Kidney epithelial cell (primary cell): ENCODE measurements at places on chromosomes 11 and 22.

DNA sequence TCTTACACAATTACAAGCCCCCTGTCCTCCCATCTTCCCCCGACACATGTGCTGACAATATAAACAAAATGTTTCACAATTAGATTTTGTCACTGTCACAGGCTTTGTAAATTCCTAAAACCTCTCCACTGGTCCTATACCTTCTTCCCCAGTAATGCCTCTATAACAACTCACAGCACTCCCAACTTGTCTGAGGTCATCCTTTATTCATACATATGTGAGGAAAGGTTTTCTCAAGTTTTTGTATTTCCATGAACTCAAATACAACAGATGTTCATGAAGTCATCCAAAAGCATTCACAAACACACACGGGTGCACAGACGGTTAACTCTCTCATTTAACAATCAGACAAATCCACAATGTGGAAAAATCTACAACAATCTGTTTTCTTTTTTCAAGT, 1.9 kb downstream of the OR52H1 start:
- DNase-seq, result peak; percentile 21

DNA sequence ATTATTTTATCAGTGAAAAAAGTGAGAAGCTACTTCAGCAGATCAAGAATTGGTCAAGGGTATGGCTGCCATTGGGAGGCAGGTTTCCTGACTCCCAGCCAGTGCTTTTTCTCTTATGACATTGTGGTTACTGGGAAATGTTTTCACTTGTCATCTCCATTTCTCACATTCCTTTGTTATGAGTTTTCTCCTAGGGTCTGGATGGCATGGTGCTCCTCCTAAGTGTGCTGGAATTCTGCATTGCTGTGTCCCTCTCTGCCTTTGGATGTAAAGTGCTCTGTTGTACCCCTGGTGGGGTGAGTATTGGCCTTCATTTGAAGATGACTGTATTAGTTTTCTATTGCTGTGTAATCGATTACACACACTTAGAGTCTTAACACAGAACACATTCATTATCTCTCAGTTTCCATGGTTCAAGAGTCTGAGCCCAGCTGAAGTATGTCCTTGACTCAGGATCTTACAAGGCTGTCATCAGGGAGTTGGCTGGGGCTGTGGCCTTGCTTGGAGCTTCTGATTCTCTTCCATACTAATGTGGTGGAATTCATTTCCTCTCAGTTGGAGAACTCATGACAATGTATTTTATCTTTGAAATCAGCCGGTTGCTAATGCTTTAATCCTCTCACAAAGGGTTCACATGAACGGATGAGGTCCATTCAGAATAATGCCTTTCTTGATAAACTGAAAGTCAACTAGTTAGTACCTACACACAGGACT, 21.0 kb upstream of the MS4A6E start:
- DNase-seq, result peak; percentile 49

- DNase-seq, result no peak
These were observed 17.3 kb downstream of the IL10RA start for GRCh38 chr11:118003456-118003855.

GRCh38 chr11:33742249-33742851, 6.1 kb upstream of the CD59 start:
- DNase-seq, result no peak

DNA sequence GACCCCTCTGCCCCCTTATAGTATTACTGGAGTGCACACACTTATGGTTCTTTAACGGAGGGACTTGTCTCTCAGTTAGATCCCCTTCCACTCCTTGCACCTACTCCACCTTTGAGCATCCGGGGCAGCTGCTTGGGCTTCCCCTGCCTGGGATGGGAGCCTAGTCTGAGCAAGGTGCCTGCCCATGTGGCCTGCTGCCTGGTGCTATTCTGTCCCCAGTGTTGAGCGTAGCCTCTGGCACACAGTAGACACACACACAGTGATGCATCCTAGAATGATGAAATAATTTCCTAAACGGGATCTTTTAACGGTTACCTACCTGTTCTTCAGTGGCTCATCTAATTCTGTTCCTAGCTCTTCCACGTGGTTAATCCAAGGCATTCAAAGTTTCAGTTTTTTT, 22.4 kb downstream of the PPFIA1 start:
- DNase-seq, result no peak

- no peak for DNase-seq
These were observed 96.0 kb downstream of the ABTB2 start for GRCh38 chr11:34261820-34262219.
